NCI-H748 treated with DMSO at 0.1 percent for 48 hours (cell line): ENCODE measurements at places on chromosomes 2 and 18.
A peak's percentile ranks its signal among the peaks of the same experiment; 100 is the strongest.

- DNase-seq = peak; percentile 20
These were observed 172.2 kb upstream of the RASGRP3 start for GRCh38 chr2:33304032-33304864.

- no peak for DNase-seq
These were observed 126.7 kb upstream of the LTBP1 start for GRCh38 chr2:32820088-32820487.

GRCh38 chr2:157508676-157509075 is 64.8 kb upstream of the CYTIP start:
- DNase-seq = no peak

GRCh38 chr2:222892761-222893160 is 31.9 kb downstream of the ACSL3 start:
- DNase-seq = no peak

DNA sequence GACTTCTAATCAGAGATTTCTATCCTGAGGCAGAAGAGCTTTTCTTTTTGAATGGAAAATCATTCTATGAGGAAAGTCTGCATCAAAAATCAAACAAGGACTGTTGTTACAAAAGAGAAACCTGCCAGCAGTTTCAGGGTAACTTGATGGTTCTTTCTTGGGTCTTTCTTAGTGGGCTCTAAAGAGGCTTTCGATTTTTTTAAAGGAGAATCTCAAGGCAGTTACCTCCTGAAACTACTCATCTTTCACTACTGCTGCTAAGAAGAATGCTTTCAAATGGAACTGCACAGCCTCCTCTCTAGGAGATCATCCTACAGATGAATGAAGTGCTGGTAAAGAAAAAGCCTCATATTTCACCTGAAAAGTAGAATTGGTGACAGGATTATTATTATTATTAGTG is 272.3 kb downstream of the ERBB4 start:
- DNase-seq = no peak

DNA sequence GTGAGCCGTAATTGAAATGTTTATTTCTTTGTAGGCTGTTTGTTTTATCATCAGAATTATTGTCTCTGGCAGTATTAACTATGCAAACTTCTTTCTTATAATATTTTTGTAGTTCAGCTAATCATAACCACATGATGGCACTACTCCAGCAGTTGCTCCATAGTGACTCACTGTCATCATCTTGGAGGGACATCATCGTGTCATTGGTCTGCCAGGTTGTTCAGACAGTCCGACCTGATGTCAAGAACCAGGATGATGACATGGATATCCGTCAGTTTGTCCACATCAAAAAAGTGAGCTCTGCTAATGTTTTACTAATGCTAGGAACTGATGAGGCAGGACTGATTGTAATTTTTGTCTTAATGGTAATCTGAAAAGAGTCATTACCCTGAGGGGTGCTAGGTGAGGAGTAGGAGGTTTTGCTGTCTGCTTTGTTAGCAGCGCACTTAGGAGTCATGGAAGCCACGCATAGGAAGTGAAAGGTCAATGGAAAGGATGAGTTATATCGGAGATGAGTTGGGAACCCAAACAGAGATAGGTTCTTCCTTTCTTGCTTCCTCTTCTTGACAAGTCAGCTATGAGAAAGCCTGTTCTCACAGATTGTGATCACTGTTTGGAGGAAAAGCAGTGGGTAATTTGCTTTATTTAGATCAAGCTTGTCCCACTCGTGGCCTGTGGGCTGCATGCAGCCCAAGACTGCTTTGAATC is 49.2 kb downstream of the PIKFYVE start:
- no peak for DNase-seq

GRCh38 chr18:7663366-7664312 is 96.5 kb downstream of the PTPRM start:
- no peak for DNase-seq

DNA sequence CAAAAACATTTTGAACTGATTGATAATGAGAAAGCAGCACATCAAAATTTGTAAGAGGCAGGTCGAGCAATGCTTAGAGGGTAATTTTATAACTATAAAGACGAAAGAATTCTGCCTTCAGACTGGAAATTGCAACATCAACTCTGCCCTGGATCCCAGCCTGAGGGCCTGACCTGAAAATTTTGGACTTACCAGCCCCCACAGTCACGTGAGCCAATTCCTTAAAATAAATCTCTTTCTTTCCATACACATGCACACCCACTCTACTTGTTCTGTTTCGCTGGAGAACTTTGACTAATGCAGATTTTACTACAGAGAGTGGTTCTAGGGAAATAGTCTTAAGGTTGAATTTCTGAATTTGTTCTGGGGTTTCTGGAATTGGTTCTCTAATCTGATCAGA is 14.6 kb upstream of the ACOXL start:
- no peak for DNase-seq

DNA sequence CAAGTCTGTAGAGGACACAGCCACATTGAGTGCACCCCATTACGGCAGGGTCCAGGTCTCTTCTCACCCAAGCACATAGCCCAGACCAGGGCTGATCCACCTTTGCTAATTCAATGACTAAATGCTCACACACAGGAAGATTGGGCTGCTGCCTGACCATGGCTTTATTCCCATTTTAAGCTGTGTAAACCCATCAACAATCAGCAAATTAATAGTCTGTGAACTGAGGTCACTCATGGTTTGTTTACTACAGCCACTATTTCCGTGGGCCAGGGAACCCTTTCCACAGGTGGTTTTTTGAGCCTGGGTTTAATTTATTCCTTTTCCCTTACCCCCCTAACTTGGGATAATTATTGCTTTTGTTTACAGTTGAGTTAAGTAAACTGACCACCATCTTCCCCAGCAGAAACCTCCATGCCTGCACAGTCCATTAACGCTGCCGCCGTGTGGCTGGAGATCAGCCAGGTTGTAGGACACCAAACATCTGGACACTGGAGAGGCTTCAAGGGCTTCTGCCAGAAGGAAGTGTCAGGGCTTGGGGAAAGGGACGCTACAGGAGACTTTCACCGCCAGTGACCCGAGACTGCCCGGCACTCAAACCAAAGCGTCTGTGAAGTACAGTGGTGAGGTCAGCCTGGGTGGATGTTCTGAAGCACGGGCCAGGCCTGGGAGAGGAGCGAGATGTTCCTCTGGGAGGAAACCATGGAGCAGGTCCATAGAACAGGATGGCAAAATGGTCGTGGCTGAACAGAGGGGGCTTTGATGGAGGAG is 282.9 kb downstream of the DYSF start:
- no peak for DNase-seq

GRCh38 chr2:23066686-23067085 is 318.3 kb upstream of the KLHL29 start:
- DNase-seq = no peak

DNA sequence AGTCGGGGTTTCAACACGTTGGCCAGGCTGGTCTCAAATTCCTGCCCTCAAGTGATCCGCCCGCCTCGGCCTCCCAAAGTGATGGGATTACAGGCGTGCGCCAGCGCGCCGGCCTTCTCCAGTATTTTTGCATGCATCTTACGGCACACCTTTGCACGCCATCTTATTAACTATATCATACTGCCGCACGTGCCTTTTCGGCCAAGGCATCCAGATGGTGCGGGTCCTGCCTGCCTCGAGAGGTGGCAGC is 765 bp upstream of the ING5 start:
- peak; percentile 67 for DNase-seq

DNA sequence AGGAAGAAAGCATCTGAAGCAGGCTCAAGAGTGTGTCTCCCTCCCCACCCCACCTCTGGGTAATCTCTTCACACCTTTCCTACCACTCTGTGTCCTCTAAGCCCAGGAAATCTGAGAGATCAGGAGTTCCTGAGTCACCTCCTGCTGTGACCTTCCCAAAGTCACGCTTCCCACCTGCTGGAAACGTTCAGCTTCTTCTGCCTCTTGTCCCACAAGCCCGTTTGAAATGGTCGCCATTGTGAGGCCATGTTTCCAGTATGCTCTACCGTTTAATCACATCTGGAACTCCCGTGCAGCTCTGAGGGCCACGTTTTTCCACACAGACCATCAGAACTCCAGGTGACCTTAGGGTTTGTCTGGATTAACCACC is 25.9 kb downstream of the GREB1 start:
- DNase-seq = no peak

DNA sequence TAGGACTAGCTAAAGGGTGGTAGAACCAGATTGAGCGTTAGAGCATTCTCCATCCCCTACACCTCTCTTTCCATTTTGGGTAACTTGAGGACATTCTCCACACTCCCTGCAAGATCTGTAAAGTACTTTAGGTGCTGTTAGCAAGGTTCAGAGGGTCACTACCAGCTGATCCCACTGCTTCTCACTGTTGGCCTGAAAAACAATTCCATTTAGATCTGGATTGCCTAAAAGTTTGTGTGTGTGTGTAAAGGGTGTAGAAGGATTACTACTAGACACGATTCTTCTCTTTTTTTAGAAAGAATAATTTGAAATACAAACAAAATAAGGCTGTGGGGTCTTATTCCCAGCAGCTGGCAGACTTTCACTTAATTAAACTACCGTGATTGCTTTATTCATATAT is 95.1 kb upstream of the TMEM178A start:
- DNase-seq = no peak

GRCh38 chr2:102251042-102251848 is 60.1 kb upstream of the IL1RL1 start:
- no peak for DNase-seq

DNA sequence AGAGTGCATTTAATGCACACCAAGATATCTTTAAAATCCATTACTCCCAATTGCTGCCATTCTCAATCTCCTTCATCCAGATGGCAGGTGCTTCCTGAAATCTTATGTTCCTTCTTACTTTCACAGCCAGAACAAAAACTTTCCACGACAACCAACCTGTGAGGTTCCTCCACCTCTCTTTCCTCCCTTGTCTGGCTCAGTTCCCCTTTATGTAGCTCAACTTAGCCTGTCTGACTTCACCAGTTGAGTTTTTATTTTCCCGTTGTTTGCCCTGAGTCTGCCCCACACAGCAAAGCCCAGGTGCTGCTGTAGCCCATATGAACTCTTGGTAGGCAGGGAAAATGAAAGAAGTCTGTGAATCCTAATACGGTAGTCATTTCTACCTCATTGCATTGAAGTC is 112.5 kb downstream of the MREG start:
- no peak for DNase-seq

DNA sequence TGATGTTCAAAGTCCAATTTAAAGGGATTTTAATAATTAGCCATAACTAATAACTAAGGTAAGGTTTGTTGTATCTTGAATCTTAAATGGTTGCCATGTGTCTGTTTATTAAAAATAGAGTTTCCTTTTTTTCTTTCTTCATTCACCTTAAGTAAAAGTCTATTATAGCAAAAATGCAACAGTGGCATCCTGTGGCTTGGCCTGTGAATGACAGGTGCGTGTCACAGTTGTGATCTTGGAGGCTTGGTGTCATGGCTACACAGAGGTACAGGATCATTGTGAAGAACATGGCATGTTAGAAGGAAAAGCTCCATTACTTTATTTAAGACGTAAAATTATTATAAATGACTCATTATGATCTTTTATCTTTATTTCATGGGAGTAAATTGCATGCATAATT is 246.1 kb downstream of the BCL2 start:
- DNase-seq = peak; percentile 27

DNA sequence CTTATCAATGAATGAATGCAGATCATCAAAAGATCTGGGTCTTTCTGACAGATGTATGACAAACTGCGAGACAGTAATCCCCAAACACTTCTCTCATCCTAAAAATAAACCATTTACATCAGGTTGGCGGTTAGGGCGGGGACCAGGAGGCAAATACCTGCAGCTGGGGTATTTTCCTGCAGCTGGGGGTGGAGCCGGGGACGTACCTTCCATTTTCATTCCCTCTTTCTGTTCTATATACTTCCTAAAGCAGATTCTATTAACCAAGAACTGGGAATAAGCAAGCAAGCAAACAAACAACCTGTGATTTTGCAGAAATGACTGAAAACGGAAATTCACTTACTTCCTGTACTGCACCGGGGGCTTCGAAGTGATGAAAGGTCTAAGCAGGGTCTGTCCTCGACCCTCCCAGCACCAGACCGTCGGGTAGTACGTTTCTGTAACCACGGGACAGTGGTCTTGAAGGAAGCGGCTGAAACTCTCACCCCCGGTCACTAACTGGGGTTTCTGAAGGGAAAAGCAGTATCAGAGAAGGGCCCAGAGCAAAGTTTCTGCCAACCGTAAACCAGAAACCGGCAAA is 1.2 kb downstream of the ABHD3 start:
- peak; percentile 55 for DNase-seq

DNA sequence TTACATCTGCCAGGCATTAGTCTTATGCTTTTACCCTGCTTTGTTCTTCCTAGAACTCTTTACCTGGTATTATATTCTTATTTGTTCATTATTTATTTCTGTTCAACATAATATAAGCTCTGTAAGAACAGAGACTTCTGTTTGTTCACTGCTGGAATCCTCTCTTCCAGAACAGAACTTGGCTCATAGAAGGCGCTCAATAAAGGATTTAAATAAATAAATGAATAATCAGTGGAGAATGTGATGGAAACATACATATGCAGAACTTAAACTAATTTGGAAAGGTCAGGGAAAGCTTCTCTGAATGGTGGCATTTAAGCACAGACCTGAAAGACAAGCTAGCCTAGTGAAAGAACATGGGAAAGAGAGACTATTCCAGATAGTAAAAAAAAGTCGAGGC is 24.3 kb downstream of the NCKAP1 start:
- DNase-seq = no peak

DNA sequence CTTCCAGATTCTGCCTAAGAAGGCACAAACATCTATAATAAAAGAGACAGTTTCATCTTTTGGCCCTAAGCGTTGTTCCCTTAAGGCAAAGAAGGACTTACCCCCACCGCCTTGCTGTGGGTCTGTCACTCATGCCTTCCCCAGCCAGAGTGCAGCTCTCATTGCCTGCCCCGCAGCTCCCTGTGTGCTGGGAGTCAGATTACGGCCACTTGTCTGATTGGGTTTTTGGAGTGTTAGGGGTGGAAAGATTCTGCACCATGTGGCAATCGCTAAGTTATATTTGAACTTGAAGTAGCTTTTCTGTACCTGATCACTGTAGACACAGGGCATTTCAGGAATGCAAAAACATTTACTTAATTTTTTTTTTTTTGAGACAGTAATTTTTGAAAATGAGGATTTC is at the start of gene AQP4:
Gene AQP4, minus strand, starts transcription at position 151 of the 400 bp plus-strand sequence. Its CDS starts 18 bp downstream, at position 133.
- no peak for DNase-seq

- DNase-seq = no peak
These were observed 77.2 kb downstream of the EIPR1 start for GRCh38 chr2:3300224-3300995.

DNA sequence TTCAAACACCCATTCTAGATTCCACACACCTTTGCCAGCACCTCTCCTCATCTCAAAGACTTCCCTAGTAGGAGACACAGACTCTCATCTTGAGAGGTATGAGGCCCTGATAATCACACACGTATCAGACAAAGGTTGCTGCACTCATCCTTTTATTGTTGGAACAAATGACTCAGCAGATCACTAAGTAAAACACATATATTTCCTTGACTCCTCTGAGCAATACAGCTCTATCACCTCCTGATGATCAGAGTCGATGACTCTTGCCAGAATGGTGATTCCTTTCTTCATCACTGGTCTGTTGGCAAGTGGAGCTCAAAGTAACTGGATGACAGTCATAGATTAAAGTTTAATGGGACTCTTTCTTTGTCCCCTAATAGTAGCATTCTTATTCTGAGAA is 1049.2 kb upstream of the ZEB2 start:
- DNase-seq = no peak

GRCh38 chr2:16282511-16282910 is 342.2 kb downstream of the MYCN start:
- DNase-seq = no peak
